ENCODE measurements at places on chromosomes 16 and 17.

DNA sequence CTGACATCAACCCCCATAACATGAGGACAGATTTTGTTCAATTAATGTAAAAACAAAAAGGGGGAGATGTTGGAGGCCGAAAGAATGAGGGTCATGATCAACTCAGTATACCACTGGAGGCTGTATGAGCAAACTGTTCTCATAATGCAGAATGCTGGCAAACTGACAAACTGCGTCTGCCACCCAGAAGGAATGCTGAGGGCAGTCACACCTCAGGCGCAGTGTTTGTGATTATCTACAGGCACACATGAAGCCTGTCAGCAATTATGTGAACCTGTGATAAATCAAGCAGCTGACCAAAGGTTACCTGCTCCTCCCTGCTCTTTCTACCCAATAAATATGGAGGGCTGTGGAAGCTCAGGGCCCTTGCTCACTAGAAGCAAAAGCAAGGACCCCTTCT is 27.3 kb downstream of the CD300LG start:
- DNase-seq, result no peak

- DNase-seq, result no peak
These were observed 266.0 kb downstream of the NTN1 start for GRCh38 chr17:9287306-9287705.

- DNase-seq, result no peak
These were observed 58.8 kb downstream of the SLFN11 start for GRCh38 chr17:35314415-35315216.

DNA sequence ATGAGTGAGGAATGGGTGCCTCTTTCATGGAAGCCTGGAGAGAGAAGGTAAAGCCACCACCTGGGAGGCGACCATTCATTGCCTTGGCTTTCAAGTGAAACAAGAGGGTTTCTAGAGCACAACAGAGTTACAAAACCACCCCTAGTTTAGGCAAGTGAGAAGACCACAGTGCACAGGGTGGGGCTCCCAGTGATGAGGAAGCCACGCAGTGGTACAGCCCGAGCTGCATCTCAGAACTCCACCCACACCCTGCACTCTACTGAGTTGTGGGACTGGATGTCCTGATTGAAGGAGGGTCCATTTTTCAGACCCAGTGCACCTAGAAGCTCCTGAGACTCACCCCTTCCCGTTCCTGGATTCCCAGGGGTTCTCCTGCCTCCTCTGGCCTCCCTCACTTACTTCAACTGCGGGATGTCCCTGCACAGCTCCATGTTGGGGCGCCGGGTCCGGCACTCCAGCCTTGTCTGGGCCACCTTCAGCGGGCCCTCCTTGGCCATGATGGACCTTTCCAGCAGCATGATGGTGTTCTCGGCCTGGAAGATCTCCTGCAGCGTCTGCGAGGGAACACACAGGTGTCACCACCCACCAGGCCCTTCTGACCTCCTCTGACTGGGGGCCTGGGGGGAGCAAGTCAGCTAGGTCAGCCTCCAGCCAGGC is 55.1 kb upstream of the EMP2 start:
- no peak for DNase-seq

DNA sequence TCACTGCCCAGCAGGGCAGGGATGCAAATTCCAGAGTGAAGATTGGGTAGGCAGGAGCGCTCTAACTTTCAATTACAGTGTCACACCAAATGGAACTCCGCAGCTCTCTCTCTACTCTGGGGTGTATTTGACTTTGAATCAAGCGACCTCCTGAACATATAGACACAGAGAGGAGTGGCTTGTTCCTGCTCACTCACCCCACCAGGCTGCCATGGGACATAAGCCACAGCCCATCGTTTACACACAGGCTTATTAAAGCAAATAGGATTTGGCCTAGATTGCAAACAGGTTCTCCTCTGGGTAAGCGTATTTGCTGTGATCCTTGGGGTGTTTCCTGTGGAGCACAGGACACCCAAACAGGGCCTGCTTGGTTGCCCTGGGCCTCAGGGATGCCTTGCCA is 281.6 kb upstream of the CCL2 start:
- DNase-seq, result no peak

DNA sequence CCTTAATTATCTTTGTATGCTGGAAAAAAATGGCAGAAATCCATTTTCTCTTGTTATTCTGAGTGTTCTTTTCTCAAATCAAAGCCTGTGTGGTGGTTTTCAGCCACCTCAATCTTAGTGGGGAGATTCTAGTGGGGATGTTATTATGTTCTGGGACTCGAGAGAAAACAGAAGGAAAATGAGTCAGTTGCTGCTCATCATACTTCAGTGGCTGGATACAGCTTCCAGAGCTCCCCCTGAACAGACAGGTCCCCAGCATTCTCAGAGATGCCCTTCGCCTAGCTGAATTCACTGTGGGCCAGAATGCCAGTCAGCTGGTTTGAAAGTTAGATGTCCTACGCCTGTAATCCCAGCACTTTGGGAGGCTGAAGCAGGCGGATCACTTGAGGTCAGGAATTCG is 8.5 kb downstream of the ST6GALNAC1 start:
- DNase-seq, result no peak

GRCh38 chr17:9324864-9325263 is 250.8 kb downstream of the STX8 start:
- DNase-seq, result no peak

DNA sequence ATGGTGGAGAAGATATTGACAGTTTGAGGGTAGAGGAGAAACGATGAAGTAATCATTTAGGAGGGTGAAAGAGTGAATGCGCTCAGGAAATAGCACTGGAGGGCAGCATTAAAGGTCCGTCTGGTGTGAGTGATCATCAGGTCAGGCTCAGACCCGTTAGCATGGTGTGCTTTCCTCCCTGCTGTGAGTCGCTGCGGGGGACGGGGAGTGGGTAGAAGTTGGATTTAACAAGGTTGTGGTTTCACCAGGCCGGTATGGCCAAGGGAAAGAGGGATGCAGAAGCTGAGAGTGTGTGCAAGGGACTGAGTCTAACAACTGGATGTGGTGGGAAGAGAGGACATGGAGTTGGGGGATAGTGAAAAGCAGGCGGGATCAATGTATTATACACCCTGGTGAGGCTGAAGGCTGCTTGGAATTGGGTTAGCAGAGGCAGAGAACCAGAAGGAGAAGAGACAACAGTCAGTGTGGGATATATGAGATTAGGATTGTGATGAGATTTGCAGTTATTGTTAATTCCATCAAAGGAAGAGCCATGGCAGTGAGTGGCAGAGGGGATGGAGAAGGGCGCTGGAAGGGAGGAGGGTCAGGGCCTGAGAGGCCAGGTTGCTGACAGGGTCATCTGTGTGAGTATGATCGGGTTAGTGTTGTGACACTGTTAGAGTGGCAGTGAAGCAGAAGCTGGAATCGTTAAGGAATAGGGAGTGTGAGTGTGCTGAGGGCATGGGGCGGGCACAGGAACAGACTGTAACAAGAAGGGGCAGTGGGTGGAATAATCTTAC is 59.0 kb upstream of the TBX2 start:
- no peak for DNase-seq

- DNase-seq, result no peak
These were observed 2.0 kb downstream of the ABCC12 start for GRCh38 chr16:48153774-48154173.

DNA sequence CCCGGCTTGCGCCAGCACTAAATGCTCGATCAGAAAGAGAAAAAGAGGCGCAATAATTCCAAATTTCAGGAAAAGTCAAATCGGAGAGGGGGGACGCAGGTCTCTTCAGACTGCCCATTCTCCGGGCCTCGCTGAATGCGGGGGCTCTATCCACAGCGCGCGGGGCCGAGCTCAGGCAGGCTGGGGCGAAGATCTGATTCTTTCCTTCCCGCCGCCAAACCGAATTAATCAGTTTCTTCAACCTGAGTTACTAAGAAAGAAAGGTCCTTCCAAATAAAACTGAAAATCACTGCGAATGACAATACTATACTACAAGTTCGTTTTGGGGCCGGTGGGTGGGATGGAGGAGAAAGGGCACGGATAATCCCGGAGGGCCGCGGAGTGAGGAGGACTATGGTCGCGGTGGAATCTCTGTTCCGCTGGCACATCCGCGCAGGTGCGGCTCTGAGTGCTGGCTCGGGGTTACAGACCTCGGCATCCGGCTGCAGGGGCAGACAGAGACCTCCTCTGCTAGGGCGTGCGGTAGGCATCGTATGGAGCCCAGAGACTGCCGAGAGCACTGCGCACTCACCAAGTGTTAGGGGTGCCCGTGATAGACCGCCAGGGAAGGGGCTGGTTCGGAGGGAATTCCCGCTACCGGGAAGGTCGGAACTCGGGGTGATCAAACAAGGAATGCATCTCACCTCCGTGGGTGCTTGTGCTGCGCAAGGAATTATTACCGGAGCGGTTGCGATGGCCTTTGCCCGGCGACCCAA is 4.0 kb upstream of the DLX4 start:
- DNase-seq, result no peak

- peak; percentile 80 for DNase-seq
These were observed 27.2 kb downstream of the CLEC16A start for GRCh38 chr16:10971560-10971961.

- DNase-seq, result no peak
These were observed 83.2 kb downstream of the CNTNAP4 start for GRCh38 chr16:76360404-76360803.

DNA sequence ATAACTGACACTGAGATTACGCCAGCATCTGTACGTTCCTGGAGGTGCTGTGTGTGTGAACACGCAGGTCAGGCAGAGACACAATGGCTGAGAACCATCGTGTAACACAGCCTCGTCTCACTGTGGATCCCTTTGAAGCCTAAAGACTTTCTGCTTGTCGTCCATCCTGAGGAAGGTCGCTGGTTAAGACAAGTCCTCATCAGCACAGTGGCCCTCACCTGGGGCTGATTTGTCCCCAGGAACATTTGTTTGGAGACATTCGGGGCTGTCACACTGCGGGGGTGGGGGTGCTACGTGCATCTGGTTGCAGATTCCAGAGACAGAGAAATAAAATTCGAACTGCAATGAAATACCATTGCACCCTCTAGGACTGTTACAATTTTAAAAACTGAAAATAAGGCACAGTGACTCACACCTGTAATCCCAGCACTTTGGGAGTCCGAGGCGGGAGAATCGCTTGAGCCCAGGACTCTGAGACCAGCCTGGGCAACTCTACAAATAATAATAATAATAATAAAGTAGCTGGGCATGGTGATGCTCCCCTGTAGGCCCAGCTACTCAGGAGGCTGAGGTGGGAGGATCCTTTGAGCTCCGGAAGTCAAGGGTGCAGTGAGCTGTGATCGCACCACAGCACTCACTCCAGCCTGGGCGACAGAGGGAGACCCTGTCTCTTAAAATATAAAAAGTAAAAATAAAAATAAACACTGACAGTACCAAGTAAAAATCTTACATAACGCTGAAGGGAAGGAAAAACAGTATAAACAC is 112.0 kb upstream of the METRNL start:
- no peak for DNase-seq

DNA sequence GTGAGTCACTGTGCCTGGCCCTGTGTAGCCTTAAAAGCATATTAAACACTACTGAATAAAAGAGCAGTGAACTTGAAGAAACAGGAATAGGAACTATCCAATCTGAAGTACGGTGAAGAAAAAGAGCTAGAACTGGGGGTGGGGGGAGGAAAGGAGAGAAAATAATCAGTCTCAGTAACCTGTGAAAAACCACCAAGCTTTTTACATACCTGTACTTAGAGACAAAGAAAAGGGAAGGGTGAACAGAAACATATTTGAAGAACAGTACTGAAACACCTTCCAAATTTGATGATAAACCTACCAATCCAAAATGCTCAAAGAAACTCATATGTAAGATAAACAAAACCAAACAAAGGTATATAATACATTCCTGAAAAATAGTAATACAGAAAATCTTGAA is 77.5 kb downstream of the USP32 start:
- no peak for DNase-seq

DNA sequence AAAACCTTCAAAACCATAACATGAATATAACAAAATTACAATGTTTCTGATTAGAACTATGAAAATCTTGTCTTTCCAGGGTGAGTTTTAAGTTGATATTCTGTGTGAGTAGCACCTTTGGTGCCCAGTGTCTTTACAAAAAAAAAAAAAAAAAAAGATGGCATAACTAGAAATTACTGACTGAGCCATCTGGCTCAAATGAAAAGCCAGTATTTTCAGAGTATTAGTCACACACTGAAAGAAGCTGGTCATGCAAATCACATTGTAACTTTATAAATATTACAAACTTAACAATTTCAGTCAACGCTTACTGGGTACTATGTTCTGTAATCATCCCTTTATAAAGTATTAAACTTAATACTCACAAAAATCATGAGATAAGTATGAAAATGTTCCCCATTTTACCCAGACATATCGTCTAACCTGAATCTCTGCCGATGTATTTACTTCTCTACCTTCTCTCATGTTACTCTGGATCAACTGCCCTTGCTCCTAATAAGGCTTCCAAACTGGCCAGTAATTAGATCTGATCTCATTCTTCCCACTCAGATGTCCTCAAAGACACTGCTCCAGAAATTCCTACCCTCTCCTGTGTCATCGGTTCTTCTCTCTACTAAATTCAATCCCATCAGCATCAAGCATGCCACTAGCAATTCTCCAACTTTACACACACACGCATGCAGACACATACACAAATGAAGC is 25.4 kb downstream of the UBE2G1 start:
- DNase-seq, result no peak

GRCh38 chr16:58506241-58507194 is 6.6 kb downstream of the NDRG4 start:
- no peak for DNase-seq
